A549 treated with CpdA at 1 μM for 4 hours (cell line): ENCODE measurements at places on chromosomes 1 and 21. TPM values are rescaled to one million over a fixed set of nuclear protein-coding genes. Genes with fewer than 3 reads are reported as not detected.

Gene OR6F1
- not detected in 5 replicates for total RNA-seq

Gene BARHL2
- total RNA-seq: not detected in 5 replicates

Gene TNFSF4
- total RNA-seq: 0.03 to 0.08 TPM (median 0.06 TPM) in 4 of 5 replicates, not detected in the other

Gene PLXNA2
- total RNA-seq: 0.50 to 1.0 TPM (median 0.87 TPM) in 5 replicates

Gene SLC1A7
- 0.02 to 0.06 TPM in 2 of 5 replicates, not detected in the others for total RNA-seq

Gene CASZ1
- total RNA-seq: 1.7 to 2.5 TPM (median 1.8 TPM) in 5 replicates

Gene RRP1
- 32.3 to 38.2 TPM (median 34.3 TPM) in 5 replicates for total RNA-seq

Gene COL9A2
- total RNA-seq: 0.11 to 0.47 TPM (median 0.18 TPM) in 5 replicates

Gene MYBPH
- not detected in 5 replicates for total RNA-seq

Gene TTF2
- total RNA-seq: 18.2 to 23.5 TPM (median 21.8 TPM) in 5 replicates

Gene KCNE2
- total RNA-seq: not detected in 5 replicates

Gene TBCE
- 39.5 to 51.2 TPM (median 42.7 TPM) in 5 replicates for total RNA-seq

Gene EIF2D
- total RNA-seq: 32.8 to 37.8 TPM (median 36.2 TPM) in 5 replicates

Gene FDPS
- 159 to 171 TPM (median 162 TPM) in 5 replicates for total RNA-seq

Gene YOD1
- 5.0 to 7.0 TPM (median 5.6 TPM) in 5 replicates for total RNA-seq

Gene RALGPS2
- 10.9 to 25.1 TPM (median 19.9 TPM) in 5 replicates for total RNA-seq

Gene SPRR1A
- not detected in 5 replicates for total RNA-seq

Gene PRAMEF7
- total RNA-seq: not detected in 5 replicates

Gene FAM177B
- total RNA-seq: not detected in 5 replicates

Gene FAM72C
- total RNA-seq: 5.6 to 7.2 TPM (median 6.4 TPM) in 5 replicates
